ENCODE measurements at places on chromosomes 5 and 9.

DNA sequence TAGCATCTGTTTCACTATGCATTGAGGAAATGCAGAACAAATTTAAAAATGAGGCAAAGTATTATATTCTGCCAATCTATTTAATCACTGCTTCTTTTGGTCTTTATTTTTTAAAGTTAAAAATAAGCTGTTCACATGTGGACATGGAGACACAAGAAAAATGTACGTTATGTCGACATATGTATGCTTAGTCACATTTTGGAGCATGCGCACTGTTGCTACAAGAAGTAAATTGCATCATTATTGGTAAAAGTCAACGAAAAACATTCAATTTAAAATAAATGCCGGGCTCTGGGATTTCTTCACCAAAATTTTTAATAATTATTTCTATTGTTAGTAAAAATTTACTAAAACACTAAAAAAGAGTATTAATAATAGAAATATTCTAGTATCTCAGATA is 876.3 kb upstream of the CTNND2 start:
- DNase-seq = no peak

DNA sequence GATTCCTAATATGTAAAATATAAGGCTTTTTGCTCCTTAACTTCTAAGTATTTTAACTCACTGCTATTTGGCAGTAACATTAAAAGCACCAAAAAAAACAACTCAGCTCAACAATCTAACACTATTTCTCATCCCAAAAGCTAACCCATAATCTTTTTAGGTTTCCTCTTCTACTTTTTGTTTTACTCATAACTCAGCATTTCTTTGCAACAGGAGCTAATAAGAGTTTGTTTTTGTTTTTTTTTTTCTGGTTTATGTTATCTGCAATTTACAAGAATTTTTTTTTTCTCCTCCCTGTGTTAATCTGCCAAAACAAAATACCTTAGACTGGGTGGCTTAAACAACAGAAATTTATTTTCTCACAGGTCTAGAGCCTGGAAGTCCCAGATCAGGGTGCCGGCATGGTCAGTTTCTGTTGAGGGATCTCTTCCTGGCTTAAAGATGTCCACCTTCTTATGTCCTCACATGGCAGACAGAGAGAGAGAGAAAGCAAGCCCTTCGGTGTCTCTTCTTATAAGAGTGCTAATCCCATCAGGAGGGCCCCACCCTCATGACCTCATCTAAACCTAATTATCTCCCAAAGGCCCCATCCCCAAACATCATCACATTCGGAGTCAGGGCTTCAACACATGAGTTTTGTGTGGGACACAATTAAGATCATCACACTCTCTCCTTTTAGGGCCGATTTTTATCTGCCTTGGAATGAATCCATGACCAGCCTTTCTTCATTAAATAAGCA is 31.2 kb downstream of the ARL15 start:
- no peak for DNase-seq

DNA sequence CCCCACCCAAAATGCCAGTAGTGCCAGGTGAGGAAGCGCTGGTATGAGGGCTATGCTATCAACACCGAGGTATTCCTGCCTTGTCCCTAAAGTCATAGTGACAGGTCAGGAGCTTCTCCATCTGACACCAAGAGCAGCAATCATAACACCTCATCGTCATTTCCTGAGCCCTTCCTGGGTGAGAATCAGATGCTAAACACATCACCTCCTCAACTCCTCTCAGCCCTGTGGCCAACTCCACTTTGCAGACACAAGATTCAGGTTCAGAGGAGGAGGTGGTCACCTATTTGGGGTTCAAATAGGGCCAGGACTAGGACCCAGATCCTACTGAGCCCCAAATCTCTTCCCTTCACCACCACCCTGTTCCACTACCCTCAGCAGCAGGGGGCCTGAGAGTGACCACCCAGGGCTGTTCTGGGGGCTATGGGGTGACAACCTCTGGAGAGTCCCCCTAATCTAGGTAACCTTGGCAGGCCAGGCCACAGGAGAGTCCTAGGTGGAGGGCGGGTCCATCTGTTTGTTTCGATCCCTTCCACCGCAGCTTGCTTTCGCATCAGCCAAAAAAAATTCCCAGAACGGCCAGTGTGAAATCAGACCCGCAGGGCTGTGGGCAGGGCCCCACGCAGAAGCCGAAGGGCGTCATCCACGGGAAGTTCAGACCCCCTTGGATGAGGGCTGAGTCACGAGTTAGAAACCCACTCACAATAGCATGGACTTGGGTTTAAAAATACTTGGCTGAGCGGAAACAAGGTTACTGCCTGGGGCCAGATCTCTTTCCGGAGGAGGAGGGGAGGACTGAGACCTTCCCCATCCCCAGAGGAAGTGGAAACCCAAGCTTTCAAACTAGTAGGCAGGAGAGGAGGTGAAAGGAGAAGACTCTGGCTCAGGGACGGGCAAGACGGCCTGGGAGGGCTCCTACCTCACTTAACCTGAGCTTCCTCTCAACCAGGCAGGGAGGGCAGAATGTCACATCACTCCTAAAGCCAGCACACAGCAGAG is 8.7 kb downstream of the STK10 start:
- DNase-seq = no peak

GRCh38 chr5:88661806-88662207 is 221.2 kb downstream of the MEF2C start:
- no peak for DNase-seq

DNA sequence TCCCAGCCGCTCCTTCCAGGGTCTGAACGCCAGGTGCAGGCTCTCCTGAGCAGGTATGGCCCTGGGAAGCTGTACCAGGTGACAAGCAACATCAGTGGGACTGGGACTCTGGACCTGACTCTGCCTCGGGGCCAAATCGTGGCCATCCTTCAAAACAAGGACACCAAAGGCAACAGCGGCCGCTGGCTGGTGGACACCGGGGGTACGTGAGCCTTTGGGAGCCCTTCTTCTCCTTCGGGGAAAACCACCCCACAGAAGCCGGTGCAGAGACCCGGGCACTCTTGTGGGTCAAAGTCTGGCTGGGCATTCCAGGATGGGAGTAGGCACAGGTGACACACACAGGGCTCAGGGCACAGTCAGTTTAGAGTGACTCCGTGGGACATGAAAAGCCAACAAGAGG is 45.8 kb downstream of the ARHGEF37 start:
- DNase-seq = no peak

DNA sequence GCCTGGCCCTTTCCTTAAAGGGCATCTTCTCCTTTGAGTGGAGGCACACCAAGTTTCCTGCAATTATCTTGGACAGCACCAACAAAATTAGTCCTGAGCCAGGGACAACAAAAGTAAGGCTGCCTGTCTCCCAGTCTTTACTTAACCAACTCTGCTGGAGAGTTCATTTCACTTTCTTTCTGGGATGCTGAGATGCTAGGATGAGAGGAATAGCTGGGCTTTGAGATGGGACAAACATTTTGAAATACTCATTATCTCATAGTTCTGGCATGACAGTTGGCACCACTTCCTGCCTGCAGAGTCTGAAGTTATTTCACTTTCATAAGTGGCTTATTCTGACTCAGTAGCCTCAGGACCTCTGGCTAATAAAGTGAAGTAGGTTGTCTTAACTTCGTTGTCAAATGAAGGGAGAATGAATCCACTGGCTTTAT is 157.0 kb downstream of the C9orf152 start:
- DNase-seq = no peak

- no peak for DNase-seq
Measured at GRCh38 chr9:69014013-69014412, at the start of gene PRKACG. Gene PRKACG, minus strand, starts transcription at chr9:69014113. Its CDS starts 21 bp downstream, at chr9:69014092.

DNA sequence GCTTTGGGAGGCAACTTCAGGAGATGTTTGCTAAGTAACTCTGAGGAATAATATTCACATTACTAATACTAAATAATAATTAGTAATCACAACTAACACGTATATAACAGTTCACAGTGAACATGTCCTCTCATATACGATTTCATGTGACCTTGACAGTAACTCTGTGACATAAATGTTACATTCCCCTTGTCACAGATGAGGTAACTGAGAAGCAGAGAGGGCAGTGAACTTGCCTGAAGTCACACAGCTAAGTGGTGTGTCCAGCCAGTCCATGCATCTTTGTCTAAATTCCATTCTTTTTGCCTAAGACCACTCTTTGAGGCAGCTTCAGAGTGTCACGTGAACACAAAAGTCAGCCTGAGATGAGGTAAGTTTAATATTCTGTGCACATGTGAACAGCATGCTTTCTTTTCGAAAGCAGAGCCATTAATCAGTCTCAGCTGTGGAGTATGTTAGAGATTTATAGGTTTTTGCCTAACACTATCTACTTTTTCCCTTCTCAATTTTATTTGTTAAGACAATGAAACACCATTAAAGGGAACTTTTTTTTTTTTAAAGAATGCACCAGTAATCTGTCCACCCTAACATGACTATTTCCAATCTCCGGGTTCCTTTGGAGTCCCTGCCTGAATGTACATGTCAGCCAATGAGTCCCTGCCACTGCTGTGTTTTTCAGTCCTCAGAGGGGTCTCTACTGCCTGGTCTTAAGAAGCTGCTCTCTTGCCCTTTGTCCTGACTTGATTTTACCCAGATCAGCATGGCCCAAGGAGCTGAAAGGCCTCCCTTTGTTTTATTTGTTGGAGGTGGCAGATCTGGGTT is 43.5 kb downstream of the SH3PXD2B start:
- DNase-seq = no peak

- no peak for DNase-seq
Measured at GRCh38 chr9:90909225-90909624, 107.6 kb downstream of the SYK start.

DNA sequence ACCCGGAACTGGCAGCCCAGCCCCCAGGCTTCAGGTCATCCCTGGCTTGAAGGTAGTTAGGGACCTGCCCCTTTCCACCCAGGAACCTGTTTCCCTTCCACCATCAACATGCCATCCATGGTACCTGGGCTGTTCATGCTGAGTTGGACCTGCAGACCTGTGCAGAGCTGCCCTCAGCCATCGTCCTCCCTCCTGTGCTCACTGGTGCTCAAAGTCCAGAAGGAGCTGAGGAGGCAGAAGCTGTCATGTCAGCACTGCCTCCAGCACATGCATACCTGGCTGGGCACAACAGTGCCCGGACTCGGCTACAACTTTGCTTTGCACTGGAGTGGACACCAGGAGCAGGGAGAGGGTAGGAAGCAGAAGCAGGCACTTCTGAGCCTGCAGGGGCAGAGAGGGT is 36.2 kb downstream of the BTNL8 start:
- no peak for DNase-seq

- DNase-seq = no peak
Measured at GRCh38 chr9:95778957-95779356, 96.5 kb upstream of the ERCC6L2 start.

- no peak for DNase-seq
Measured at GRCh38 chr5:160092514-160092913, 26.7 kb downstream of the PWWP2A start.
